ENCODE measurements at places on chromosomes 3 and 15. TPM values are rescaled to one million over a fixed set of nuclear protein-coding genes. Genes with fewer than 3 reads are reported as not detected.

DNA sequence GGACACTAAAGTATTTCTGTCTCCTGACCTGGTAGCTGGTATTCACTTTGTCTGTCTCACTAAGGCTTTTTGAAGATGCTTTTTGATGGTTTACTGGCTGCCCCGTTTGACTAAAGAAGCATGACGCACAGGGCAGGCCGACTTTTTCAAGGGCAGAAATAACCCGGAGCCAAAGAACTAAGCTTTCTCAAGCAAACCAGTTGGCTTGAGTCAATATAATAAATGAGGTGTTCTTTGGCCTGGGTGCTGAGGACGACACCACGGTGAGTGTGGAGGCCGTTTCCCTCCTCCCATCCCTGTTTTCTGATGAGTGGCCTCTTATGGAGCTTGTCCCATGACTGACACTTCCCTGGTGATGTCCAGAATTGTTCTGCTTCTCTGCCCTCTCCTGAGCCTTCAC is 220.9 kb downstream of the ITPR1 start:
- DNase-seq, result no peak

DNA sequence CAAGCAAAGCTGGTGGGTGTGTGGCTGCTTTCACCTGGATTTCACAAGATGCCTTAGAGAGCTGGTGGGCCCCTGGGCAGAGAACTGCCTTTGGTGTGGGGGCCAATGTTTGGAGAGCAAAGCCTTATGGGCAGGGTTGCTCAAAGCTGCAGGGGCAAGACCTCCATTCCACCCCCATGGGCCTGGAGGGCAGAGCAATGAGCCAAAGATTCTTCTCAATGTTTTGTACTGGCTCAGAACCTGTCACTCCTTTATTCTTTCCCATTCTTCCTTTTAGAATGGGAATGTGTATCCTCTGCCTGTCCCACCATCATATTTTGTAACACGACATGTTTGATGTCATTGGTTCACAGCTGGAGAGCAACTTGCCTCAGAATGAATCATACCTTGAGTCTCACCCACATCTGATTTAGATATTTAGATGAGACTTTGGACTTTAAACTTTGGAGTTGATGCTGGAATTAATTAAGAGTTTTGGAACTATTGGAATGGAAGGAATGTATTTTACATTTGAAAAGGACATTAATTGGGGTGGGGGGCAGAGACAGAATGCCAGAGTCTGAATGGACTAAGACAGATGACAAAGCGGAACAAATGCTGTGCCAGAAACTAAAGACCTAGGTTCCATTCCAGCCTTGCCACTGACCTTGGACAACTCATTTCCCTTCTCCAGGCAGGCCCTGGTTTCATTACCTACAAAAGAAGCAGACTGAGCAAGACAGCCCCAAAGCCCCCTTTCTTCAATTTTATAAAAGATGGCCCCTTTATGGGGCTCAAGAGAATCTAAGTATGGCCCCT is 72.9 kb downstream of the DAPK2 start:
- peak; percentile 13 for DNase-seq

DNA sequence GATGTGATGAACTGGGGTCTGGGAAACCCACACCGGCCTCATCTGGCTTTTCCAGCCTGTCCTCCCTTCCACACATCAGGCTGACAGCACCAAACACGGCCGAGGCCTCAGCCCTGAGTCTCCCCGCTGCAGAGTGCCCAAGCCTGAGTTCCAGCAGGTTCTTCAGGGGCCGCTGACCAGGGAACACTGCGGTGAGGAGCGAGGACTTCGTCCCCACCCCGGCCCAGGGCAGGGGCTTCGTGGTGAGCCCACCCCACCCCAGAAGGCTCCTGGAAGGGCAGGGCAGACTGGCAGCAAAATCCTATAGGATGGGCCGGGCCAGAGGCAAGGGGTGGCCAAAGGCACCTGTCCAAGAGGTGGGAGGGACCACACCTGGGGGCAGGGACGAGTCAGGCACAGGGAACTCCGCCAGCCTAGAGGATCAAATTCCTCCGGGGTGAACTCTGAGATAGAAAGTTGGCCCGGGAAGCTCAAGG is at the start of gene SLC51A:
Gene SLC51A, plus strand, starts transcription at position 446 of the 476 bp plus-strand sequence. CDS start 179 bp downstream, outside the sequence.
- DNase-seq, result no peak

GRCh38 chr3:49699281-49699979 is 10.1 kb downstream of the RNF123 start:
- no peak for DNase-seq

DNA sequence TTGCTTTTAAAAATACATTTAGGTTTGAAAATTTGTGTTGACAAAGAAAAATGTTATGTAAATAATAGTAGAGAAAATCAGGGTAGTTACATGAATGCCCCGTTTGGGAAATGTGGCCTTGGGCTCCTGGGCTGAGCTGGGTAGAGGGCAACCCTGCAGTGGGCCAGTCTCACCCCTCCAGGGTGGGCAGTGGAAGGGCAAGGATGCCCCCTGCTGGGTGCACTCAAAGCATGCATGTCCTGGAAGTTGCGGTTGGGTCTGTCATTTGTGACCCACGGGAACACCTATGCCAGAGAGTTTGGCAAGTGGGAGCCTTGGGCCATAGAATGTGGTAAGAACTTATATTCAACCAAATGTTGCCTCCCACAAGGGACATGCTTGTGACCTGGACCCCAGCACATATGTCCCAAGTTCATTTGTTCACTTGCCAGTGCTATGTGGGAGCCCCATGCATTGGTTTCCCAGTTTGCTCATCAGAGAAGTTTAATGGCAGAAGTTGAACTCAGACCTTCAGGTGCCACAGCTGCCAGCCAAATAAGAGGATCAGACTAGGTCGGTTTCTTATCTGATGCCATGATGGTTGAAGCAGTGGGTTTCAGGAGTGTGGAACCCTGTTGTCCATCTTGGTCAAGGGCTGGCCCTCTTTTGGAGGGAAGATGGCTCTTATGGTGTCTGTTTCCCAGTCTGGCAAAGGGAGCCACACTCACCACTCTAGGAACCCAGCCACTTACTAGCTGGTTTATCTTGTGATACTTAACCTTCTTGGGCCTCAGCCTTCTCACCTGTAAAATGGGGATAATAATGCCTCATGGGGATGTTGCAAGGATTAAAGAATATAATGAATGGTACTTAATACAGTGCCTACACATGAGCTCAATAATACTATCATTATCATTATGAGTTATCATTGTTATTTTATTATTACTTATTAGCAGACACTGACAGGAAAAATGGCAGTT is 2.5 kb upstream of the PLCB2 start:
- no peak for DNase-seq

- no peak for DNase-seq
Observed at GRCh38 chr3:24135280-24135679, 190.2 kb downstream of the NR1D2 start.

DNA sequence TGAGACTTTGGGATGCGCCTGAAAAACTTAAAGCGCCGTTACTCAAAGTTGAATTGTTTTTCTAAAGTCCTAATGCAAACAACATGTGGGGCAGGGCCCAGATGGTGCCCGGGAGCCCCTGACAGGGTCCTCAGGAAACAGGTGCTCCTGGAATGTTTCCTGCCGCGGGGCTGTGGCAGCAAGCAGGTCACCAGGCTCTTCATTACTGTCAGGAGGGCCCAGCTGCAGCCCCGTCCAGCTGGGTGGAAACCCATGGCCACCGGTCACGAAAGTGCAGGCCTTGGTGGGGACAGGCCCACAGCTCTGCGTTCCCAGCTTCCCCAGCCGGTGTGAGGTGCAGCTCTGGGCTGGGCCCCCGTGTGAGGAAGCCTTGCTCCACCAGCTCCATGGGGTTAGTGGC is 63.9 kb upstream of the GATA2 start:
- DNase-seq, result no peak

- no peak for DNase-seq
Observed at GRCh38 chr3:164370970-164371369, 707.3 kb downstream of the SI start.

DNA sequence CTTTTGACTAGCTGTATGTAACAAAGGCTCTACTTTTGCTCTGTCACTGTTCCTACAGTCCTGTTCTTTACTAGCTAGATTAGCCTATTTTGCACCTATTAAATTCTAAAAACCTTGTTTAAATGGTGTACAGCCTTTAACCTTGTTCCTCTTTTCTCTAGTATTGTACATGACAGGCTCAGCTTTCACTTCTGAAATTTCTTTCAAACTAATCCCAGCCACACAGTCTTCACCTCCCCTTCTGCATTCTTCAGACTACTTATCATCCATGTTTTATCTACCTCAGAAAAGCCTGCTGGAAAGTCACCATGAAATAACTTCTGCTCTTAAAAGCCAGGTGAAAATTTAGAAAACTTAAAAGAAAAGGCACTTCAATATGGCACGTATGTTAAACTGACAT is 122.4 kb downstream of the NECTIN3 start:
- DNase-seq, result no peak

The ITIH4 gene
- total RNA-seq, result 0.95 TPM

The GPR156 gene
- 0.35 TPM for total RNA-seq

The SLC24A1 gene
- total RNA-seq, result 7.5 TPM

The SNURF gene
- 5.5 TPM for total RNA-seq

The NPAP1 gene
- not detected for total RNA-seq
